ENCODE measurements at places on chromosomes 7 and 10.

- DNase-seq, result no peak
Observed at GRCh38 chr7:130274983-130275591, 8.4 kb downstream of the CPA2 start.

DNA sequence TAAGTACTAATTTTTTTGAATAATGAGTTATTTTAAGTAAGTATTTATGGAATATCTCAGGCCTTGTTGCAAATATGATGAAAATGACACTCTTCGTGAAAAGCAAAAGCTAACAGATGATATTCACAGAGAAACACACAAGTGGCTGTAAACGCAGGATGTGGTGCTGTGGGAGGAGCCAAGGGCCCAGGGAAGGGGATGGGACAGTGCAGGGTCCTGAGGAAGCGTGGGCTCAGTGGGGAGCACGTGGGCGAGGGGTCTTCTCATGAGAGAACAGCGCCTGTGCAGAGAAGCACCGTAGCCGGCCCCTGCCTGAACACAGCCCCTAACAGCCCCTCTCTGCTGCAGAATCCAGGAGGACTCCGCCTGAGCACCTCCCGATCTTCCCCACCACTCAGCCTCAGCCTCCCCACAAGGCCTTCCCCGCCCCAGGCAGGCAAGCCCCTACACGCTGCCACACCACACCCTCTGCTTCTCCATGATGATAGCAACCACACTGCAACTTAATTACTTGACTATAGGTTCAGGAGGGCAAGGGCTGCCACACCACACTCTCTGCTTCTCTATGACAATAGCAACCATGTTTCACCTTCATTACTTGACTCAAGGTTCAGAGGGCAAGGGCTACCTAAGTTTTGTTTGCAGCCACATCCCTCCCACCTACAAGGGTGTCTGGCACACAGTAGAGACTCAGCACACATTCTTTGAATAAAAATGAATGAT is 152.6 kb upstream of the RNF32 start:
- DNase-seq, result no peak

DNA sequence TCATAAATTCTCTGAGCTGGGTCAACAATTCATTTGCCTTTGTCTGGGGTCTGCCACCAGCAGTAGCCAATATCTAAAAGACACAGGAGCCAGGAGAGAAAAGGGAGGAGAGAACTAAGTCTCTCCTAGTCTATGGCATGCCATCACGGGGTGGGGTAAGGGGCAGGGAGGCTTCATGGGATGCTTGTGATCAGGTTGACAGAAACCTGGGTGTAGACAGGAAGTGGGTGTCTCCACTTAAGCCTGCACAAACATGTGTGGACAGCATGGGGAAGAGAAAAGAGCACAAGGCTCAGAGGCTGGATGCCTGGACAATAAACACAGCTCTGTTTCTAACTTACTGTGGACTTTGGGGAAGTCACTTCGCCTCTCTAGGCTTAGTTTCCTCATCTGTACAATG is 11.5 kb upstream of the C10orf53 start:
- DNase-seq, result no peak

GRCh38 chr10:114094795-114095194 is 51.1 kb downstream of the ADRB1 start:
- no peak for DNase-seq

- DNase-seq, result no peak
Observed at GRCh38 chr10:307659-308058, 172.4 kb downstream of the ZMYND11 start.

DNA sequence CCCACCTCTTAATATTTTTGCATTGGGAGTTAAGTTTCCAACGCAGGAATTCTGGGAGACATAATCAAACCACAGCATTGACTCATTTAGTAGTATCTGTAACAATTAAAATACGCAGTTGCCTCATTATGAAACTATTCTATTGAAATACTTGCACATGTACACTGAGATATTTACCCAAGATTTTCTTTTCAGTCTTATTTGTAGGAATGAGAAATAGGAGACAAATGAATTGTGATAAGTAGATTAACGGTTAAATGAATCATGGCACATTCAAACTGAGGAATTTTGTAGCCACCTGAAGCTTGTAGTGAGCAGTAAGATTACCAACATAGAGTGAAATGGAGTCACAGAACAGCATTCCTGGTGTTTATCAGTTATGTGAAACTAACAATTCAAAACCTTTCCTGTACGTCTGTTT is 18.1 kb downstream of the RP9 start:
- DNase-seq, result no peak

DNA sequence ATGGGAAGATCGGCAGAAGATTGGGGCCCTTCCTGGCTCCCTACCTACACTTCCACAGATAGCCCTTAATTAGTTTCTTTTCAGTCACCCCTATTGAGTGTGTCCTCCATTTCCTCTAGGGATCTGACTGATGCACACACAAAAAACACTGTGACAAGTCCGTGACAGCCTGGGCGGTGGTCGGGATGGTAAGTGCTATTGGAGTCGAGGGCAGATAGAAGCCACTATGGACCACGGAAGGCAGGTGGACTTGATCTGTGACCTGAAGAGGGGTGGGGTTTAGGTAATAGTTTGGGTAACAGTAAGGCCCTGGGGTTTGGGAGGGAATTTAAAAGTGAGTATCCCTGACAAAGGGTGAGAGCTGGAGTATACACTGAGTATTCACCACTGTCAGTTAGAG is 53.0 kb downstream of the PDK4 start:
- DNase-seq, result no peak

GRCh38 chr10:99765672-99766301 is 16.7 kb upstream of the ABCC2 start:
- no peak for DNase-seq

GRCh38 chr10:77892021-77892739 is 34.4 kb downstream of the DLG5 start:
- DNase-seq, result no peak

GRCh38 chr7:131104596-131105293 is 222.9 kb upstream of the MKLN1 start:
- DNase-seq, result no peak

GRCh38 chr10:14539176-14539575 is 208.5 kb upstream of the FRMD4A start:
- no peak for DNase-seq

DNA sequence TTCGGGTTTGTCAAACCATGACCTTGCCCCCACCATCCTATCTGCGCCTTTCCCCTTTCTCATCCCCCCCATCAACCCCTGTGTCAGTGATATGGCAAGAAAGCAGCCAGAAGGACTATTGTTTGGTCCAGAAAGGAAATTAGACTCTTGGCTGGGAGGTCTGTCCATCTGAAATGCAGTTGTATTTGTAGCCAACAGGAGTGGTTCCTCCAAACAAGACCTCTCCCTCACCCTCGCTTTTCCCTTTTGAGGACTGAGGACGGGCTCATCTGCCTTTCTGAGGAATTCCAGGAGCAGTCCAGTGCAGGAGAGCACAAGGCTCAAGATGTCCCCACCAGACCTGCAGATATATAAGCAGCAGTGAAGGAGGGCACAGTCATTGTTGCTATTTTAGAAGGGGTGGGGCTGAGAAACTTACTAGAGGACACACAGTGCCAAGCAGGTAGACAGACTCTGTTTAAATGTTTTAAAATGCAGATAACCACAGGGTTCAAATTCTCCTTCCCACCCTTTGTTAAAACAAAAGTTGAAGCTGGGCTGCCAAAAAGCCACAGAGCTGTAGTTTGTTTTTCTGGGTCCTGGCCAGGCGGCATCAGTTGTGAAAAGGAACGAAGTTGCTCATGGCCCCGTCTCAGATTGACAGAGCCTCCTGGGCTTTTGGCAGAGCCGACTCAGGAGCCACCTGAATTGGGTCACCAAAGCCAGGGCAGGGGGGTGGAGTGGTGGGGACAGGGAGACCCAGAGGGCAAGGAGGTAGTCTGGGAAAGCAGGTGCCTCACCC is 37.3 kb downstream of the CYP17A1 start:
- DNase-seq, result no peak

Data from liver (tissue), 10 donors.